M059J (cell line): ENCODE measurements at places on chromosomes 6 and 20. TPM values are rescaled to one million over a fixed set of nuclear protein-coding genes. Genes with fewer than 3 reads are reported as not detected.

The BPIFA2 gene
- not detected in 2 replicates for total RNA-seq

The CRISP2 gene
- total RNA-seq: not detected in 2 replicates

- DNase-seq: no peak
These were observed 48.2 kb downstream of the DCBLD1 start for GRCh38 chr6:117530467-117531242.

The TM9SF4 gene
- 60.2 and 77.4 TPM in 2 replicates for total RNA-seq

GRCh38 chr6:132491303-132491702 lies 21.6 kb downstream of the STX7 start:
- DNase-seq: peak; percentile 18

GRCh38 chr6:162670345-162670744 lies 57.2 kb downstream of the PRKN start:
- DNase-seq: no peak

DNA sequence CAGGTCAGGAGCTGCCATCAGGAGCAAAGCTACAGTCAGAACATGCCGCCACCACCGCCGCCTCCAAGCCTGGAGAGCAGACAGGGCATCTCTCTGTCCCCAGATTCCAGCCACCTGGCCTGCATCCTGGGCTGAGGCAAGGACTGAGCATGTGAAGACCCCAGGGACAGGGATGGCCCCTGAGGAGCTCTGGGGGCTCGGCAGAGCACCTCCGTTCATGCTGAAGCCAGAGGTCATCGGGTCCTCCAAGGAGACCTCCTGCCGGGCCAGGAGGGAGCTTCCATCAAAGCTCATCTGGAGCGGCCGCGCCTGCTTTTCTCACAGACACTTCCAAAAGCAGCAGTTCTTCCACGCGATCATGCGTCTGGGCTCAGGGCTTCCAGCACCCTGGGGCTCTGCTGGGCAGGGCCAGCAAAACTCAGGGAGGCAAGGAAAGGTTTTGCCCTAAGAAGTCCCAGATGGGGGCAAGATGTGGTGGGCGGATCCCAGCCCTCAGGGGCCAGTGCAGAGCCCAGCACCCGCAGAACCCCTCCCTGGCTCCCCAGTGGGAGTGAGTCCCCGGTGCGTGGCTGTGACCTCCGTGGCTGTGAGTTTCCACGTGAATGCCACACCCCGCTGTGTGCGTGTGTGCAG lies 138.4 kb downstream of the TAF4 start:
- no peak for DNase-seq

The EPB41L1 gene
- 20.1 and 34.9 TPM in 2 replicates for total RNA-seq

GRCh38 chr20:58236612-58237317 lies 8.3 kb upstream of the ANKRD60 start:
- DNase-seq: peak; percentile 74

The UBD gene
- total RNA-seq: 0.17 TPM in 1 of 2 replicates, not detected in the other

DNA sequence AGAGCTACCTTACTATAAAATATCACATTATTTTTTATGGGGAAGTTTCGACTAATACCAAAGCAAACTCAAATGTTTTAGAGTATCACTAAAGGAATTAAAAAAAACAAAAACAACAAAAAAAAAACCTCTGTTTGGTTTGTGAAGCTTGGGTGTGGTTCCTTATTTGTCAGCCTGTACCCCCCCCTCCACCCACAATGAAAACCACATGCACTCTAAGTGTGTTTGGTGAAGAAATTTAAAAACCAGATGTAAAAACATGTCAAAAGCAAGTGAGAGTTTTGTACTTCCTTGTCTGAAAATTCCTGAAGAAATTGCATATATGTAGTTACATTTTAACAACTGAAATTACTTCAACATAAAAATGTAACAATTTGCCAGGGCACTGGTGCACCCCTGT lies 3.1 kb downstream of the STK38 start:
- peak; percentile 18 for DNase-seq

GRCh38 chr6:11366183-11366933 lies 133.9 kb upstream of the NEDD9 start:
- no peak for DNase-seq

The PRKN gene
- total RNA-seq: 0.07 TPM in 1 of 2 replicates, not detected in the other

The CDSN gene
- not detected in 2 replicates for total RNA-seq

GRCh38 chr6:41318261-41318653 lies 17.2 kb upstream of the NCR2 start:
- no peak for DNase-seq

The APOBEC2 gene
- not detected in 2 replicates for total RNA-seq

The MCCD1 gene
- total RNA-seq: not detected in 2 replicates

DNA sequence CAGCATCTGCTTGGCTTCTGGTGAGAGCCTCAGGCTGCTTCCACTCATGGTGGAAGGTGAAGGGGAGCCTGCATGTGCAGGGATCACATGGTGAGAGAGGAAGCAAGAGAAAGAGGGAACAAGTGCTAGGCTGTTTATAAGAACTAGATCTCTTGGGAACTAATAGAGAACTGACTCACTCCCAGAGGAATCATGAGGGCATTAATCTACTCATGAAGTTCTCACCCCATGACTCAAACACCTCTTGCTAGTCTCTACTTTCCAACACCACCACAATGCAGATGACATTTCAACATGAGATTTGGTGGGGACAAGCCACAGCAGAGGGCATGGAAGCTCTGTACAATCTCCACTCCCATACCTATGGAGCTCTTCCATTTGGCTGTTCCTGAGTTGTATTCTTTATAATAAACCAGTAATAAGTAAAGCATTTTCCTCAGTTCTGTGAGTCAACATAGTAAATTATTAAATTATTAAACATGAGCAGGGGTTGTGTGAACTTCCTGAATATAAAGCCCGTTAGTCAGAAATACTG lies 524.1 kb upstream of the NRSN1 start:
- no peak for DNase-seq

- DNase-seq: no peak
These were observed 101.2 kb downstream of the TTLL2 start for GRCh38 chr6:167426084-167426483.

GRCh38 chr6:10510592-10511367 lies 10.4 kb upstream of the GCNT2 start:
- peak; percentile 75 for DNase-seq

The KIFC1 gene
- 130 and 159 TPM in 2 replicates for total RNA-seq

GRCh38 chr6:154412106-154412820 lies 55.7 kb upstream of the IPCEF1 start:
- peak; percentile 48 for DNase-seq

GRCh38 chr6:144559865-144560593 lies 274.9 kb downstream of the UTRN start:
- peak; percentile 66 for DNase-seq

The SMIM13 gene
- 16.4 and 26.8 TPM in 2 replicates for total RNA-seq
